Testis (tissue), 5 donors: ENCODE measurements at places on chromosomes 12 and 14. TPM values are rescaled to one million over a fixed set of nuclear protein-coding genes. Genes with fewer than 3 reads are reported as not detected.

The KRT1 gene
- not detected for total RNA-seq

The TMEM121 gene
- 3.7 TPM for total RNA-seq

The GPR84 gene
- 0.43 TPM for total RNA-seq

The OTX2 gene
- total RNA-seq: not detected

The MIS18BP1 gene
- total RNA-seq: 60.8 TPM

DNA sequence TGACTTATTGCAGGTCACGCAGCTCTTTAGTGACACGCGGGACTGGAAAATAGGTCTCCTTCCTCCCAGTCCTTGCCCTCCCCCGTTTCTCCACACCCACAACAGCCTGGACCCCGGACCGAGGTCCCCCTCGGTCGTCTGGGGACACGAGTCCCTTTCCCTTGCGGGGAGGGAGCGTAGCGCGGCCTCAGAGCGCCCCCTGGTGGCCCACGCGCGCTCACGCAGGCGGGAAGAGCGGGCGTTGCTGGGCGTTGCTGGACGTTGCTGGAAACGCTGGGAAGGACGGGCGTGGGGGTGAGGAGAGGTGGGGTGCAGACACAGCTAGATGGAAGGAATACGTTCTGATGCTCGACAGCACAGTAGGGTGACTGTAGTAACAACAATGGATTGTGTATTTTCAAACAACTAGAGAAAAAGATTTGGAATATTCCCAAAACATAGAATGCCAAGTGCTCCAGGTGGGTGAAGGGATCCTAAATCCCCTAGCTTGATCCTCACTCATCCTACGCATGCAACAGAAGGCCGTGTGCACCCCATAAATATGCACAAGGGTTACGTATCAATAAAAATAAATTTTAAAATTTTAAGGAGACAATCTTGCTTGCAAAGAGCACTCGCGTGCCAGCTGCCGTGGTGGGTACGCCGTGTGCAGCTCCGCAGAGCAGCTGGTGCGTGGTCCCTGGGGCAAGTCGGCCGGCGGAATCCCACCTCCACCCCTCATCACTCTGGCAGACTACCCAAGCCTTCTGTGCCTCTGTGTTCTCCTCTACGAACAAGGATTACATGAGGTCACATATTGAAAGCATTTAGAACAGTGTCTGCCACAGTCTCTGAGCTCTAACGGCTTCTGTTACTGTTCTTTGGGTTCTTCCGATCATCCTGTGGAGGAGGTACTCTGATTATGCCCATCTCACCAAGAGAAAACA, 87.4 kb downstream of the B4GALNT3 start:
- peak; percentile 59 for DNase-seq

GRCh38 chr12:124568431-124569374, 1.3 kb upstream of the NCOR2 start:
- DNase-seq: peak; percentile 83

- no peak for DNase-seq
Measured at GRCh38 chr12:89691659-89692058, 17.0 kb downstream of the ATP2B1 start.

DNA sequence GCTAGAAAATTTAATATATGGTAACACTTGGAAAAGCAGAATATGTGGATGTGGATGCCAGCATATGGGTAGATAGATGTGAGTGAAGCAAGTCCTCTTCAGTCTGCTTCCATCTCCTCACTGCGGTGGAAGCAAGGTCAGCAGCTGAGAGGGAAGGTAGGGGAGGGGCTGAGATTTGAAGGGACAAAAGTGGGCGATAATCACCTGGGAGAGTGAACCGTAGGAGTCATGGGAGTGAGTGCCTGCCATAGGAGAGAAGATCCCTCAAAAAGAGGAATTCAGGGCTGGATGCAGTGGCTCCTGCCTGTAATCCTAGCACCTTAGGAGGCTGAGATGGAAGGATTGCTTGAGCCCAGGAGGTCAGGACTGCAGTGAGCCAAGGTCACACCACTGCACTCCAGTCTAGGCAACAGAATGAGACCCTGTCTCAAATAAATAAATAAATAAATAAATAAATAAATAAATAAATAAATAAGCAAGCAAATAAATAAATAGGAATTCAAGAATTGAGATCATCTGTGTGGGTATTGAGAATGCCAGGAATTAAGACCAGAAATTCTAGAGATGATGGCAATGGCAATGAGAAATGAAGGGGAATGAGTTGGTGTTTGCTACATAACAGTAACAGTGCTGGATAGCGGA, 123.4 kb downstream of the BICD1 start:
- no peak for DNase-seq

DNA sequence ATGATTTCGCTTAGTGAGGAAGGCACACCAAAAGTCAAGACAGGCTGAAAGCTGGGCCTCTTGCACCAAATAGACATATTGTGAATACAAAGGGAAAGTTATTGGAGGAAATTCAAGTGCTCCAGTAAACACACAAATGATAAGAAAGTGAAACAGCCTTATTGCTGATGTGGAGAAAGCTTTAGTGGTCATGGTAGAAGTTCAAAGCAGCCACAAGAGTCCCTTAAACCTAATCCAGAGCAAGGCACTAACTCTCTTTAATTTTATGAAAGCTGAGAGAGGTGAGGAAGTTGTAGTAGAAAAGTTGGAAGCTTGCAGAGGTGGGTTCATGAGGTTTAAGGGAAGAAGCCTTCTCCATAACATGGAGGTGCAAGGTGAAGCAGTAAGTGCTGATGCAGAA, 988.3 kb downstream of the VRK1 start:
- no peak for DNase-seq

DNA sequence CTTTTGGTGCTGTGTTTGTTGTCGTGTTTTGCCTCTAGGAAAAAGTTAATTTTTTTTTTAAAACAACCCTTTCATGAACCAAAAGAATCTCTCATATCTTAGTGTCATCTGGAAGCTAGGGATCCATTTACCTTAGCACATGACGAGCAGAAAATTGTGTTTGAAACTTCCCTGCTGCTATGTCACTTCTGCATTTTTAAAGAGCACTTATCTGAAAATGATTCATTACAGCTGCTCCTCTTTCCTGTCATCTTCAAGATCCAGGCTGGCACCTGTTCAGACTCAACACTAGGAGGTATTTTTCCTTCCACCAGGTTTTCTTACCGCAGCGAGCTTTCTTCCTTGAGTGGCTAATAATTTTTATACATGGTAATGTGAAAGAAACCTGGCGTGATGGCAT, 67.0 kb downstream of the EML1 start:
- no peak for DNase-seq

DNA sequence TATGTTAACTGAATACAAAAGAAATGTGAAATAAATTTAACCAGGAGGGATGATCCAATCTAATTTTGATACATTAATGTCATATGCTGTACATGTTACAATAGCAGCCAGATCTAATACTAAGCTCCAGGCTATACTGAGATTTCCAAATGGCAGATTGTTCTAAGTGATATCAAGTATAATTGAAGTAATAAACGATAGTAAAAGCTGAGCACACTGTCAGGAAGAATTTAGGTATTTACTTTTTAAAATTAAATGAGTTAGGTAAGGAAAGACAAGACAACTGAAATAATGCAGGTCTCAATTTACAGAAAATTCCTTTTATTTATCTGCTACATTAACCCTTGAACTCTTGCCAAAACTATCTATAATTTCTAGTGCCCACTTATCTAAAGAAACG, 39.9 kb downstream of the INSM2 start:
- no peak for DNase-seq

- DNase-seq: no peak
Measured at GRCh38 chr14:21015312-21015711, 9.5 kb downstream of the NDRG2 start.

GRCh38 chr12:104958001-104958804, at the start of gene SLC41A2:
TSS of gene SLC41A2 (minus strand) at chr12:104958290. CDS start at chr12:104928527, 29,763 bp downstream.
- peak; percentile 86 for DNase-seq

GRCh38 chr14:70872678-70873020, 34.6 kb upstream of the PCNX1 start:
- no peak for DNase-seq

- DNase-seq: no peak
Measured at GRCh38 chr12:30329281-30329680, 366.4 kb downstream of the IPO8 start.

GRCh38 chr12:123267991-123268843, 3.4 kb downstream of the CDK2AP1 start:
- DNase-seq: no peak

DNA sequence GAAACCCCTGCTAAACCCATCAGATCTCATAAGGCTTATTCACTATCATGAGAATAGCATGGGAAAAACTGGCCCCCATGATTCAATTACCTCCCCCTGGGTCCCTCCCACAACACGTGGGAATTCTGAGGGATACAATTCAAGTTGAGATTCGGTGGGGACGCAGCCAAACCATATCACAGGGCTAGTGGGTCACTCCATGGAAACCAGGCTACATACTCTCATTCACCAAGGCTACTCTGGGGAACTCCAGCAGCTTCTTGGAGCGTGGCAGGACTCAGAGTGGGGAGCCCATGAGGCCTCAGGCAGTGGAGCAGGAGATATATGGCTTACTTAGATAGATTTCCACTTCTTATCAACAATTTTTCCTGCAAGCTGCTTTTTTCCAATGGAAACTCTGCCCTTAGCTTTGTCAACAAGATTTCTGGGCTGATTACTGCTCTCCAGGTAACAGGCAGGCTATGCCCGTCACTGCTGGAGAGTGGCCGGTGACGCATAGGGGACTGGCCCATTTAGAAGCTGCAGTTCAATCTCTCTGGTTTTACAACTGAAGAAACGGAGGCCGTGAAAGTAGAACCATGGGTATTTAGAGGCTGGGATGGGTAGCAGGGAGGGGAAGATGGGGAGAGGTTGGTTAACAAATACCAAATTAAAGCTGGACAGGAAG, 16.5 kb downstream of the VDR start:
- DNase-seq: no peak

- DNase-seq: no peak
Measured at GRCh38 chr12:114779186-114779585, 95.2 kb upstream of the TBX3 start.

- no peak for DNase-seq
Measured at GRCh38 chr14:57057803-57058202, 210.9 kb downstream of the EXOC5 start.

GRCh38 chr14:76833011-76833410, 6.8 kb downstream of the LRRC74A start:
- DNase-seq: no peak

DNA sequence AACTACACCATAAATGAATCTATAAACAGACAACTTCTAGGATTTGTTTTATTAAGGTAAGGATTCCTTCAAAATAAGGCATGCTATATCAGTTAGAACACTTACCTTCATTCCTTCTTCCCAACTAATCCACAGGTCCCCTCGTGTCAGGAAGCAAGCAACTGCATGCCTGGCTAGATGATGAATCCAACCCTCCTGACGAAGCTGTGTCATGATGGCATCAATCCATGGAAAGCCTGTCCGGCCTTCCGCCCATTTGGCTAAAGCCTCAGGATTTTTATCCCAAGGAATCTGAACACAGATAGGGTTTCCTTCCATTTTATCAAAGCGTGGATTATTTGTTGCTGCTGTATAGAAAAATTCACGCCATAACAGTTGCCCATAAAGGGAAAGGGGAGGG, 12.5 kb upstream of the MTERF2 start:
- no peak for DNase-seq

DNA sequence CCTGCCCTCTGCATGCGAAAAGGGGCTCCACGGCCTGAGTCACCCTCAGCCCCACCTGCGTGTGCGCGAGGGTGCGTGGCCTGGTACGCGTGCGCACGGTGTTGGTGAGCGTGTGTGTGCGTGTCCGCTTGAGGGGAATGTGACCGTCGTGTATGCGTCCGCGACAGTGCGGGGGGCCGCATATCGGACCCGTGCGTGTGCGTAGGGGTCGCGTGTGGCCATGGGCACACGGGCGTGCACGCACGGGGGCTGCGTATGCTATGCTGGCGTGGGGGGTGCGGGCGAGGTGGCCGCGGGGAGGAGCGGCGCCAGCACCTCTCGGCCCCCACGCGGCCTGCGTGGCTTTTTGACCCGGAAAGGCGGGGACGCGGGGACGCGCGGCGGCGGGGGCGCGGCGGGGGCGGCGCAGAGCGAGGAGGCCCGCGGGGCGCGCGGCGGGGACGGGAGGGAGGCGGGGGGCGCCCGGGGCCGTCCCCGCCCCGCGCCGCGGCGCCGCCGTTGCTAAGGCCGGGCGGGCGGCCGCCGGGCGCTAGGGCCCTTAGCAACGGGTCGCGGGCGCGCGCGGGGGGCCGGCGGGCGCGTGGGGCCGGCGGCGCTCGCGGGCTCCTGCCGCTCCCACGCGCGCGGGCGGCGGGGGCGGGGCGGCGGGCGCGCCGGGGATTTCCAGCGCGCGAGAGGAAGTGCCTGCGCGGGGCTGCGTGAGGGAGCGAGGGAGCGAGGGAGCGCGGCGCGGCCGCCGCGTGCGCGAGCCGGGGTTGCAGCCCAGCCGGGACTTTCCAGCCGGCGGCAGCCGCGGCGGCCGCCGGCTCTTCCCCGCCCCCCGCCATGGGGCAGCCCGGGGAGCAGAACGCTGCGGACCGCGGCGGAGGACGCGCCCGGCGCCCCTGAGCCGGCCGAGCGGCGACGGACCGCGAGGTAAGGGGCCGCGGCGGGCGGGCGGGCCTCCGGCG, at the start of gene TRAF3:
TSS of gene TRAF3 (plus strand) at position 689 of the 950 bp plus-strand sequence. CDS start 92,753 bp downstream, outside the sequence.
- DNase-seq: peak; percentile 70

DNA sequence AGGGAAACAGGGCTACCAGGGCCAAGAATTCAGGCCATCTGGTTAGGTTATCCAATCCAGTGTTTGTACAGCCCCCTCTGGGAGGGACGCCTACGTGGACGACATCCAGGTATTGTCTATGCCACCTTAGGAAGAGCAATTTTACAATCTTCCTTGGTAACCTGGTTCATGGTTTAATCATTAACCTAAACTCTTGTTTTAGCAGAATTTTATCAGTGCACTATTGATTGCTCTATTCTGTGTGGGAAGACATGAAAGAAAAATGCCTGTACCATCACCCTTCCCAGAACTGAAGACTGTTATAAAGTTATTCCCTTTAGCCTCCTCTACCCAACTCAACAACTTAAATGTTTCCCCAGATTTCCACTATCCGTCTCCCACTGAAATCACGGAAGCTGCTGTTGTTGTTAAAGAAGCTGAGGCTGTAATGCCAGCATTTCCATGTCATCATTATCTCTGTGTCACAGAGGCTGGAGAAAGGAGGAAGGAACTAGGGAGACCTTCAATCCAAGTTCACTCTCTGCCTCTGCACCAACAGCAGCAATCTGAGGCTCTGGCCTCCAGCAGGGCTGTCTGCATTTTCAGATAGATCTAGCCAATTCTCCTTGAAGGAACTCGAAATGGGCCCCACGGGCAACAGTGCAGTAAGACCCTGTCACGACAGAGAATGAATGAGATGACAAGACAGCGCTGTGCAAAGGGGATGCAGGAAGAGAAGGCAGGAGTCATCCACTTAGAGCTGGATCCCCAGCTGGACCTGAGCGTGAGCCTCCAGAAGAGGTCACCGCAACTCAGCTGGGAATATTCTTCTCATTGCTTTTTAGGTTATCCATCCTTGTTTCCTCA, 183.4 kb upstream of the GZMB start:
- no peak for DNase-seq

DNA sequence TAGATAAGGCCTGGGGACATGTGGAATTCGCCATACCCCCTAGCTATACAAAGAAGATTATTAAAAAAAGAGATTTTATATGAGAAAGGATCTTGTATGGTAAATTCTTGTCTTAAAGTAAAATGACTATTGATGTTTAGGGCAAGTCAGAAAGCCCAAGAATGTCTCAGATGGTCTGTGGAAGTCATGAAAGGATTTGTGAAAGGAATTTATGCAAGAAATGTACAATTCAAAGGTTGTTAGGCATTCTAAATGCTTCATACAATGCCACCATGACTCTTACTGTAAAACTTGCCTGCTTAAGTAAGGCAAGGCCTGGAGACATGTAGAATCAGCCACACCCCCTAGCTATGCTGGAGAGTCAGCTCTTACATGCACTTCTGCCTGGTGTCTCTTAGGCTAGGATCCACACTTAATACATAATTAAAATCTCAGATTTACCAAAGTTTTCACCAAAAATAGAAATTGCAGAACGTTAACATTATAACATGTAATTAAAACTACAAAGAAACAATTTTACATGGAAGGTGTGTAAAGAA, 8.9 kb upstream of the ETNK1 start:
- no peak for DNase-seq
